ENCODE measurements at places on chromosomes 12 and 14. TPM values are rescaled to one million over a fixed set of nuclear protein-coding genes. Genes with fewer than 3 reads are reported as not detected.

The EEA1 gene
- 27.4 TPM for total RNA-seq

DNA sequence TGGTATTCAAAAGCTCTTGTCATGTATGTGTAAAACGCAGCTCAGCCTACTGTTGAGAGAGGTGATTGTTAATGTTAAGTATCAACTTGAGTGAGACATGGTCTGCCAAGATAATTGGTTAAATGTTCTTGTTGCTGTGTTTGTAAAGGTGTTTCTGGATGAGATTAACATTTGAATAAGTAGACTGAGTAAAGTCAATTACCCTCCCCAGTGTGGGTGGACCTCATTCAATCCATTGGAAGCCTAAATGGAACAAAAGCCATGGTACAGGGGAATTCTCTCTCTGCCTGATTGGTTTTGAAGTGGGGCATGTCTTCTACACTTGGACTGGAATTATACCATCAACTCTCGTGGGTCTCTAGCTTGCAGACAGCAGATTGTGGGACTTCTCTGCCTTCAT, 63.8 kb upstream of the RERGL start:
- DNase-seq, result no peak

DNA sequence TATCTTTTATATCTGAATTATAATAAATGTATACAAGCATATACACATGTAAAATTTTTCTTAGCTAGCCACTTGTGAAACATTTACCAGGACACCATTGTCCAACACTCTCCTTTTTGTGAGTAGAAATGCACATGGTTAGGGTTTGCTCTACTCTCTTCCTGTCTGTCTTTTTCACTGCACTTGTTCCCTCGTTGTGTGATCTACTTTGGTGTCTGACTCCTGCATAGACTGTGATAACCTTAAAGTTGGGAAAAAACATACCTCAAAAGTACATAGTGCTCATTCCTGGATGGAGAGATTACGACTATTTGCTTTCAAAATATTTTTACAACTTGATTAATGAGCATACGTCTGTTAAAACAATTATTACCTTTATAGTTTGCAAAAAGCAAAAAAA, 294.1 kb upstream of the FLRT2 start:
- no peak for DNase-seq

DNA sequence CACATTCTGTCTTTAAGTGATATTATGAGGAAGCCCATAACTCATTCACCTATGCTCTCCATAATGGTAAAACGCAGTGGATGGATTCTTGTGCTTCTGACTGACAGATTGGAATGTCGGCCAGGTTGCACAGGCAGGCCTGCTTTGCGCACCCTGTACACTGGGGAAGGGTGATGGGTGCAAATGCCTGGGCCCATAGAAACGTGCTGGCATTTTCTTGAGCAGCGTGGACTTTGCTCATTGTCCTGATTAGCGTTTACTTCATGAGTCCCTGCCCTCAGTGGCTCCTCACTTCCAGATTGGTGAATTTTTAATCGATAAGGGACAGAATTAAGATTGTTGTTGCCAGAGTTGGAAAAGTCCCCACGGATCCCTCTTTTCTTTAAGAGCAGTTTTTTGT, 80.9 kb upstream of the TRAF3 start:
- no peak for DNase-seq

GRCh38 chr12:88579601-88580050, 645 bp downstream of the KITLG start:
- peak; percentile 52 for DNase-seq

- DNase-seq, result no peak
These were observed 360.4 kb upstream of the FOXG1 start for GRCh38 chr14:28406196-28406595.

The PLEKHG7 gene
- total RNA-seq, result 2.5 TPM

The RTN1 gene
- total RNA-seq, result not detected

GRCh38 chr12:120761519-120761934, 35.9 kb downstream of the ACADS start:
- no peak for DNase-seq

DNA sequence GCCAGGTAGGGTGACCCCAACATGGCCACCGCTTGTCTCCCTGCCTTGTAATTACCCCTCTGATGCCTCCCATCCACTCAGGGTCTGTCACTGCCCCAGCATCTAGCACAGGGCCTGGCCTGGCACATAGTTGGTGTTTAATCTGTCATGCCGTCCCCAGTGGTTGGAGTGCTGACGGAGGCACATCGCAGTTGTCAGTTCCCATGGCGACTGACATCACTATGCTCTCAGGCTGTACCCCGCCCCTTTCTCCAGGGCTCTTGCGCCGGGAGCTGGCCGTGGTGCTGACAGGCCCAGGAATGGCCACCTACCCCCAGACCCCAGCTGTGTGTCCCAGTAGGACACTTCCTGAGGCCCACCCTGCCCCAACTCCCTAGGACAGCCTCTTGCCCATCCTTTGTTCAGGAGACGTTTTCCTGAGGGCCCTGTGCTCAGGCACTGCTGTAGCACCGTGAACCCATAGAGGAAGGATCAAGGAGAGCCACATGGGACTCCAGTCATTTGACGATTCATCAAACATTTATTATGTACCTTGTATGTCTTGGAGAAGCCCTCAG, 23.0 kb downstream of the FAM222A start:
- peak; percentile 38 for DNase-seq

The SLCO1B1 gene
- 1.4 TPM for total RNA-seq

DNA sequence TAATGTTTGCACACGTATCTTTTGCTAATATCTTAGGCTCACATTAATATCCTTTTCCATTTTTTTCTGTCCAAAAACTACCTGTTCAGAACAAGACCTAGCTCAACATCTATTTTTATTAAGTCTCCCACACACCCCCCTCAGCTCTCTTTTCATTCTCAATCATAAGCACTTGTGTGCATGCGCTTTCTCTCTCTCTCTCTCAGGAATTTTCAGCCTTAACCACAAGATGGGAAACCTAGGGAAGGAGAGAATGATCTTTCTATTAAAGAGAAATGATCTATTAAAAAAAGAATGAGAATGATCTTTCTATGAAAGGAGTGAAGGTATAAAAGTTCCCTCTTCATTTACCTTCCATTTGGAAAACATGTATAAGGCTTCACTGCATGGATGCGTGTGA, 39.7 kb upstream of the AP4S1 start:
- no peak for DNase-seq
